ENCODE measurements at places on chromosomes 1 and 21.

GRCh38 chr1:37040773-37041172 is 6.5 kb upstream of the GRIK3 start:
- DNase-seq: no peak

GRCh38 chr1:77984629-77985028 is 5.8 kb upstream of the FUBP1 start:
- DNase-seq: no peak

DNA sequence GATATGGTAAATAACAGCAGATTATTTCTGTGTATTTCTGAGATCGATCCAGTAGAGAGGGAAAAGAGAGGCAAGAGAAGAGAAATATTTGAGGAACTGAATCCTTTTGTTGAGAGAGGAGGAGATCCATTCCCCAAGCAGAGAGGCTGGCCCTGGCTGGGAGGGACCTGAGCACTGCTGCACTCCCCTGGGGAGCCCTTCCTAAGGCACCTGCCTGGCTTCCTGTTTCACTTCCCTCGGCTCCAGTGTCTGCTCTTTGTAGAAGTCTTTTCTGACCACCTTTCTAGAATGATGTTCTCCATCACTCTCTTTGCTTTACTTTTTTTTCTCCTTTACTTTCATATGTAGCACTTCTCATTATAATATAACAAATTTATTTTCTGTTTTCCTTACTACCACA is 42.3 kb upstream of the SLC6A9 start:
- no peak for DNase-seq

GRCh38 chr1:153984123-153984894 is 1.8 kb downstream of the RAB13 start:
- no peak for DNase-seq

- no peak for DNase-seq
Observed at GRCh38 chr1:91769742-91770141, 116.2 kb downstream of the TGFBR3 start.

- DNase-seq: no peak
Observed at GRCh38 chr1:62687421-62687902, 724 bp downstream of the DOCK7 start.

DNA sequence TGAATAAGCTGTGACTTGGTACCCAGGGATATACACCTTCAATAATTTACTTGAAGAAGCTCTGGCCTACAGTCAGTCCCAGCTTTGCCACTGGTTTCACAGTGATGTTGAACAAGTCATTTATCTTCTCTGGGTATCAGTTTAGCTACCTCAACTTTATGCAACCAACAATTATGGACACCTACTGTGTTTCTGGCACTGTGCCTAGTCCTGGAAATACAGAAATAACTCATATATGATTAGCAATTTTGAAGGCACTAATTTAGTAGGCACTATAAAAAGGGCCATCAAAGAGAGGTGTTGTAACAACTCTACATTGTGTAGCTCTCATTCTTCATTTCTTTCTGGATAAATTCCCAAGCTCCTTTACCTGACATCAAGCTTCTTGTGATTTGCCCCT is 88.6 kb upstream of the SPATA6 start:
- no peak for DNase-seq

GRCh38 chr1:86380257-86380861 is 15.8 kb downstream of the ODF2L start:
- DNase-seq: peak; percentile 5

- DNase-seq: no peak
Observed at GRCh38 chr1:212153635-212154034, 118.1 kb downstream of the DTL start.

- no peak for DNase-seq
Observed at GRCh38 chr1:98211271-98211845, 290.5 kb upstream of the DPYD start.

GRCh38 chr21:44332383-44332782 is 6.8 kb downstream of the CFAP410 start:
- no peak for DNase-seq

DNA sequence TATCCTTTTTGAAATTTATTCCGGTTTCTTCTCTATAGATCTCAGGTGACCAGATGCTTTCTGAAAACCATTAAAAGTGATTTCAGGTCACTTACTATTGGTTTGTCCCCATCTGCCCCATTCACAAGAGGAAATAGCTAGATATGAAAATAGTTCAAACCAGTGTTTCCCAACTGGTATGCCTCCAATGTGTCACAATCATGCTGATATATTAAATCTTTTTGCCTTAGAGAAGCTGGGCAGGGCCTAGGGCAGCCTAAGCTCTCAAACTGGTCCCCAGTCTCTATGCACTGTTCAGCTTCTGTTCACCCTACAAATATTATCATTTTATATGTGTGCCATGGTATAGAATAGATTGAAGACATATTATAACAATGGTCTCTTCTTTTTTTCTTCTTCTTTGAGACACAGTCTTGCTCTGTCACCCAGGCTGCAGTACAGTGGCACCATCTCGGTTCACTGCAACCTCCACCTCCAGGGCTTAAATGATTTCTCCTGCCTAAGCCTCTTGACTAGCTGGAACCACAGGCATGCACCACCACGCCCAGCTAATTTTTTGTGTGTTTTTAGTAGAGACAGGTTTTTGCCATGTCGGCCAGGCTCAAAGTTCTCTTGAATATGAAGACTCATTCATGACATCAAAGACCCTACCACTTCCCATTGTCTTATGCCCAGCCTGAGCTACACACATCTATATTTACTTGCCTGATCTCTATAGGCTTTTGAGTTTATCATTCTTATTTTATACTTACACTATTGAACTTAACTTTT is 15.7 kb downstream of the PTPN22 start:
- no peak for DNase-seq

All from NCI-H1930 (cell line).